Gastrocnemius medialis (tissue), 4 donors: ENCODE measurements at places on chromosomes 12 and 14.

DNA sequence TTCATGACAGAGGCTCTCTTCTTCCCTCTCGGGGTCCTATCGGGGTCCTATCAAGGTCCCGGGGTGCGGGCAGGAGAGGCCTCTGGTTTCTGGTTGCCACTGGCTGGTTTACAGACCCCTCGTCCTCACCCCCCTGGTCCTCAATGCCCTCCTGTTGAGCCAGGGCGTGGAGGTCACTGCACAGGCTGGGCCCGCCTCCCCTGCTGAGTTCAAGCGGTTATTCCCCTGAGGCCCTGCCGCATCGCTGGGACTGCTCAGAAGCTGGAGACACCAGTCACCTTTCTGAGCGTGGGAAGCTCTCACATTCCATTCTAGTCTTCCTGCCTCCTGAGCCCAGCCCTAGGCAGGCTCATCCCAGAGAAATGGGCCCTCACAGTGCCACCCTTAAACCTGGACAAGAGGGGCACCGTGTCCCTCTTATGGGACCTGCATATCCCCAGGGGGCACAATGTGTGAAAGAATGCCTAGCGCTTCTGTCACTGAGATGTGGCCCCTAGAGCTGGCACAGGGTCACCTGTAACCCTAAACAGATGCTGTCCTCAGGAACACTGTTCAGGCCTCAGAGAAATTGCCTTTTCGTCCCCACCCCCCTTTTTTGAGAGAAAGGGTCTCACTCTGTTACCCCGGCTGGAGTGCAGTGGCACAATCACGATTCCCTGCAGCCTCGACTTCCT, 177.7 kb upstream of the RGS6 start:
- no peaks in the 10 kb centered on the region for H3K27me3 ChIP-seq
- H3K4me3 ChIP-seq, result no peak overlapping the region
- no peaks in the 10 kb centered on the region for H3K4me1 ChIP-seq
- no peaks in the 10 kb centered on the region for H3K36me3 ChIP-seq
- no peak overlapping the region for H3K27ac ChIP-seq

GRCh38 chr12:102602521-102602920, 122.2 kb upstream of the IGF1 start:
- H3K36me3 ChIP-seq, result no peaks in the 10 kb centered on the region
- H3K4me1 ChIP-seq, result no peaks in the 10 kb centered on the region
- no peaks in the 10 kb centered on the region for H3K27me3 ChIP-seq
- H3K27ac ChIP-seq, result no peak overlapping the region
- H3K4me3 ChIP-seq, result no peak overlapping the region

- H3K27ac ChIP-seq, result no peak overlapping the region
- no peaks in the 10 kb centered on the region for H3K27me3 ChIP-seq
- no peak for DNase-seq
- H3K4me3 ChIP-seq, result no peak overlapping the region
- H3K4me1 ChIP-seq, result no peaks in the 10 kb centered on the region
- H3K36me3 ChIP-seq, result no peaks in the 10 kb centered on the region
These were observed 140.5 kb downstream of the SLC16A7 start for GRCh38 chr12:59736359-59736758.

GRCh38 chr12:115857923-115858322, 419.6 kb downstream of the MED13L start:
- peak; percentile 36 for DNase-seq
- no peak overlapping the region for H3K4me3 ChIP-seq
- no peaks in the 10 kb centered on the region for H3K36me3 ChIP-seq
- H3K4me1 ChIP-seq, result peaks cover 5% of the 10 kb centered on the region

DNA sequence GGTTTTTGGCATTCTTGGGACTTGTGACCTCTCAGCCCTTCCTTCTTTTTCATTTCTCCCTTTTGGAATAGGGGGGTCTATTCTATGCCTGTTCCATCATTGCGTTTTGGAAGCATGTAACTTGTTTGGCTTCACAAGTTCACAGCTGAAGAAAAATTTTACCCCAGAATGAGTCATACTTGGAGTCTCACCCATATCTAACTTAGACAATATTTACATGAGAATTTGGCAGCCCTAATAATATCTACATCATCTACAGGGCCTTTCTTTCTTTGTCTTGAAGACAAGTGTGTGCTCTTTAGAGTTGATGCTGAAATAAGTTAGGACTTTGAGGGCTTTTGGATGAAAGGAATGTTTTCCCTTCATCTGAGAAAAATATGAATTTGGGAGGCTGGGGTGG, 1312.9 kb upstream of the FLRT2 start:
- H3K4me3 ChIP-seq, result no peak overlapping the region
- H3K36me3 ChIP-seq, result no peaks in the 10 kb centered on the region
- no peaks in the 10 kb centered on the region for H3K4me1 ChIP-seq
